ENCODE measurements at places on chromosomes 5 and 9.

DNA sequence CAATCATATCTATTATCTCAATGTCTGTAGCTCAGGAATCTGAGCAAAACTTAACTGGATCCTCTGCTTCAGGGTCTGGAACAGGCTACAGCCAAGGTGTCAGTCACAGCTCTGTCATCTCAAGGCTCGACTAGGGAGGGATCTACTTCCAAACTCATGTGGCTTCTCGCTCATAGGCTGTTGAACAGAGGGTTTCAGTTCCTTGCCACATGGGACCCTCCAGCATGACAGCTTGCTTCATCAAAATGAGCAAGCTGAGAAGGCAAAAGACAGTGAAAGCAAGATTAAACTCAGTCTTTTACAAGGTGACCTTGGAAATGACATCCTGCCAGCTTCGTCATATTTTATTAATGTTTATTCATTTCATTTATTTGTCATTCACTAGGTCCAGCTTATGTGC is 111.7 kb downstream of the GADD45G start:
- DNase-seq, result no peak

GRCh38 chr5:610744-611730 is 1.1 kb upstream of the CEP72 start:
- DNase-seq, result no peak

DNA sequence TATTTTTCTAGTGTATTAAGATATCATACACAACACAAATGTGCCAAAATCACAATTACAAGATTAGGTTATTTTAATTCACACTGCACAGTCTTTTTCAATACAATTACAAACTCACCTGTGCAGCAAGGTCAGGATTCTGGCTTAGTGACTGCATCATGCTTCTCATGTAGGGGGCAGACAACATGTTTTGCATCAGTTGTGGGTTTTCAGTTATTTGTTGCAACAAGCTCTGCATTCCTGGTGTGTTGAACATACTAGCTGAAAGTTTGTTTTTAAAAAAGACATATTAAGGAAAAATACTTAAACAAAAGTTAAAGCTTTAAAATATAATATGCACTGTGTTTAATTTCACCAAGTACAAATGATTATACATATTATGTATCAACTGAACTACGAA is 38.7 kb downstream of the UBQLN1 start:
- no peak for DNase-seq

- no peak for DNase-seq
Observed at GRCh38 chr9:99235926-99236634, 14.0 kb downstream of the SEC61B start.

DNA sequence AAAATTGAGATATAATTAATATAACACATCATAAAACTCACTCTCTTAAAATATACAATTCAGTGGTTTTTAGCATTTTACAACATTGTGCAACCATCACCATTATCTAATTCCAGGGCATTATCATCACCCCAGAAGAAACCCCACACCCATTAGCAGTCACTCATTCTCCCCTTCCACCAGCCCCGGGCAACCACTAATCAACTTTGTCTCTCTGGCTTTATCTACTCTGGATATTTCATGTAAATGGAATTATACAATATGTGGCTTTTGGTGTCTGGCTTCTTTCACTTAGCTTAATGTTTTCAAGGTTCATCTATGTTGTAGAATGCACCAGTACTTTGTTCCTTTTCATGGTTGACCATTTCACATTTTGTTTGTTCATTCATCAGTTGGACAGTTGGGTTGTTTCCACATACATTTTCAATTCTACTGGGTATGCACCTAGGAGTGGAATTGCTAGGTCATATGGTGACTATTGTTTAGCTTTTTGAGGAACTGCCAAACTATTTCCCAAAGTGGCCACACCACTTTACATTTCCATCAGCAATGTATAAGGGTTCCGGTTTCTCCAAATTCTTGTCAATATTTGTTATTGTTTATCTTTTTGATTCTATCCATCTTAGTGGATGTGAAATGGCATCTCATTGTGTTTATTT is 62.4 kb downstream of the MARCHF3 start:
- no peak for DNase-seq

DNA sequence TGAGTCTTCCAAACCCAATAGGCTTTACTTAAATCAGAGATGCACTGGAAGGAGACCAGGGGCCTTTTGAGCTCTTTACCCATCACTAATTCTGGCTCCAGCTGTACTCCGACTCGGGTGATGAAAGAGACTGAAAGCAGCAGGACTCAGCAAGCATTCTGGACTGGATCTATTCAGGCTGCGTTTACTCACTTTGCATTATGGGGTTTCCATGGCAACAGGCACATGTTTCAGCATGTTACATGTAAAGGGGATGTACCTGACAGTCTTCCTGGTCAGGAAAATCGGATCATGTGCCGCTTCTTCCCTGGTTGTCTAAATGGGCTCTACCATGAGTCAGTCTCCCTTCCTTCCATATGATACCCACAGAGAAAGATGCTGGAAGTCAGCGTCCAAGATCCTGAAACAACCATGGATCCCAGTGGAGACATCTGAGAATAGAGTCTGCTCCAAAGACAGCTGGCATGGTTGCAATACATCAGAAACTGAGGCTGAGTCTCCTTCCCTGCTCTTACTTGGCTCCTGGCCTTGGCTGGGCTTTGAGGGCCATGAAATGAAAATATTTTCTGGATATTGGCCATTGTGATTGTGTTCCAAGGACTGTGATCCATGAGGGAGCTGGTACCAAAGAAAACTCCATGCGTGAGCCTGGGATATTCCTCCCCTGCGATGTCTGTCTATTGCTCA is 102.5 kb upstream of the TNC start:
- no peak for DNase-seq

- DNase-seq, result no peak
Observed at GRCh38 chr5:132754947-132755346, 7.7 kb downstream of the CCNI2 start.

GRCh38 chr5:136750224-136750862 is 385.0 kb upstream of the TRPC7 start:
- no peak for DNase-seq

DNA sequence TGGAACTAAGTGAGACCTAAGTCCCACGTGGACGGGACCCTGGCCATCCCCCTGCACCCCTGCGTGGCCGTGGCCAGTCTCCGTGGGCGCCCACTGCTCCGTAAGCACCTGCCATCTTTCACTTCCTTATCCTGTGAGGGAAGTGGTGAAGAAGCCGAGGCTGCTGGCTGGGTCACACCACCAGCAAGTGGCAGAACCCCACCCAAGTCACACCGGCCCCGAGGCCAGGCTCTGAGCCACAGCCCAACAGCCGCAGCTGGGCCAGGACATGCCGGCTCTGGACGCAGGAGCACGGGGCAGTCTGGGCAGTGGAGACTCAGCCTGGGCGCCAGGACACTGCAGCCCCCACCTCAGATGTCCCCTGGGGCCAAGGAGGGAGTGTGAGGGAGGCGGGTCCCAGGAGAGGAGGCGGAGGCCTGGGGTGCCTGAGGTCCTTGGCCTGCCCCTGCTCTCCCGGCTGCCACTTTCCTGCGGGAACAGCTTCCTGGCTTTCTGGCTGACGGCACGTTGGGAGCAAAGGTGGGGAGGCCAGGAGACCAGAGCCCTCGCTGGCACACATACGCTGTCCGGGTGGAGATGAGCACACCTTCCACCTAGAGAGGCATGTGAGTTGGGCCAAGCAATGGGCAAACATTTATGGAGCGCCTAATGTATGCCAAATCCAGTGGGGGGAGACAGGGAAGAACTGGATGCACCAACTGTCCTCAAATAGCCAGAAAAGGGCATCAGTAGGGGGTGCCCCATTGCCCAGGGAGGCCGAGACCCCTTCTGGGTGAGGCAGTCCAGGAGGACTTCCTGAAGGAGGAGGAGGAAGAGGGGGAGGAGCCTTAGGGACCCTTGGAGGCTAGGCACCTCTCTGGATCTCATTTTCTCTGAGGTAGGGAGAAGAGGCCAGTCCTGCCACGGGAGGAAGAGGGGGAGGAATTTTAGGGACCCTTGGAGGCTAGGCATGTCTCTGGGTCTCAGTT is 43.9 kb upstream of the EGFL7 start:
- no peak for DNase-seq

- no peak for DNase-seq
Observed at GRCh38 chr9:37100741-37101140, 19.6 kb upstream of the ZCCHC7 start.

GRCh38 chr5:86570427-86571083 is 47.2 kb upstream of the COX7C start:
- DNase-seq, result no peak

- no peak for DNase-seq
Observed at GRCh38 chr5:96595300-96596090, 66.7 kb upstream of the CAST start.

GRCh38 chr9:33858423-33858822 is 41.5 kb downstream of the UBE2R2 start:
- no peak for DNase-seq

DNA sequence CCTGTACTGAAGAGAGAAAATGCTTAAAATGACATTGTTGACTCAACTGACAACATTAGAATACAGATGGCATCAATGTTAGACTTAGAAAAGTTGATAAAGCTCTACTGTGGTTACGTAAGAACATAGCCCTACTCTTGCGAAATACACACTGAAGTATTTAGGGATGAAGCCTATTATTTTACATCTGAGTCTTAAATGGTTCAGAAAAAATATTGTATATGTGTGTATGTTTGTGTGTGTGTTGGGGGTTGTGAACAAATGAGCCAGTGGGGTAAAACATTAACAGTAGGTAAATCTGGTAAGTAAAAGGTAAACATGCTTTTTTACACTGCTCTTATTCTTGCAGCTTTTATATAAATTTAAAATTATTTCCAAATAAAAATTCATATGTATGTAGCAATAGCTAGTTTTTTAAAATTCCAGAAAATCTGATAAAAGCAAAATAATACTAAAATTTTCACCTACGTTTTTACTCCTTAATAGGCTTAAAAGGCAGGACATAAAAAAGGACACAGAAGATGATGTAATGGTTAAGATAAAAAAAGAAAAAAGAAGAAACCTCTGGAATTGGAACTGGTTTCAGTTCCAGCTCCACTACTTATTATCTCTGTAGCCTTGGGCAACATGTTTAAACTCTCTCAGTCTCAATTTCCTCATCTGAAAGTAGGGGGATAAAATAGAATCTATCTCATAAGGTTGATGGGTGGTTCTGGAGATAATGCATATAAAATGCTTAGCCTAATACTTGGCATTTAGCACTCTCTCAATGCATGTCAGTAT is 44.3 kb downstream of the GARNL3 start:
- DNase-seq, result no peak

DNA sequence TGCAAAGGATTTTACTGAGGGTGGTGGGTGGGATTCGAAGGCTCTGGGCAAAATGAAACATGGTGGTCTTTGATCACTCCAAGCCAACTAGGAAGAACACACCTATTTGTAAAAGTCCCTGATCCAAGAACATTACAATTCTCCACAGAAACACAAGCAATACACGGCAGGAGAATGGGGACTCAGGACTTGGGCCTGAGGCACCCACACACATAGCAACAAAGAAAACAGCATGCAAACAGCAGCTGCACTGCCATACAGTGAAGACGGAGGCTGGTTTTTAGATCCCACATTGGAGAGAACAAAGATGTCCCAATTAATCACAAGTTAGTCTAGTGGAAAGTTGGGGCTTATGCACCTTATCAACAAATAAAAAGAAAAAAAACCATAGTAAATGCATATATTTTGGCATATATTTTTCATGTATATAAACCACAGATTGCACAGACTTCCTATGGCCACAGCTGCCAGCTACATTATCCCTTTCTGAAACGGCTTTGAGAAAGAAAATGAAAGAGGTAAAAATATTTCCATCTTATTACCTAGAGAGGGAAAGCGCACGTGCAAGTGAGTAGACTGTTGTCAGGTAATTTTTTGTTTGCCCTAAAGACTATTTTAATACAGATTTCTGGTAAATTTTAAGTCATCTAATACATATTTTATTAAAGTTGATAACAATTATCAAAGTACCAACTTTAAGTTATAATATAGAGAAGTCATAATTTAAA is 410.9 kb downstream of the BNC2 start:
- no peak for DNase-seq

DNA sequence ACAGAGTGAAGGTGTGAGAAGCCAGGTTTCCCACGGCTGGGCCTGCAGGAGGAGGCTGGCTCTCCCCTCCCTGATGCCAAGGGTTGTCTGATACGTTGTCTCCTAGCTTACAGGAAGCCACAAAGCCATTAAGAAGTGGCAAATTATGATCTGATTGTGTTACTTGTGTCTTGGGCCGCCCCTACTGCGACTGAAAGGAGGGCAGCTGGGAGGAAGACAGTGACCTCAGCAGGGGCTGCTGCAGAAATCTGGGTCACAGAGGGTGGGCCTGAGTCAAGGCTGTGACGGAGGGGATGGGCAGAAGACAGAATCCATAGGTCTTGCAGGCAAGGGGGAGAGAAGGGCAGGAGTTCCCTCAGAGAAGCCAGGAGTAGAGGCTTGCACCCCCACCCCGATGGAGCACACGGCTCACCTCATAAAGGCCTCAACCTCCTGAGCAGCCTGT is 145.0 kb downstream of the FSTL4 start:
- DNase-seq, result no peak

DNA sequence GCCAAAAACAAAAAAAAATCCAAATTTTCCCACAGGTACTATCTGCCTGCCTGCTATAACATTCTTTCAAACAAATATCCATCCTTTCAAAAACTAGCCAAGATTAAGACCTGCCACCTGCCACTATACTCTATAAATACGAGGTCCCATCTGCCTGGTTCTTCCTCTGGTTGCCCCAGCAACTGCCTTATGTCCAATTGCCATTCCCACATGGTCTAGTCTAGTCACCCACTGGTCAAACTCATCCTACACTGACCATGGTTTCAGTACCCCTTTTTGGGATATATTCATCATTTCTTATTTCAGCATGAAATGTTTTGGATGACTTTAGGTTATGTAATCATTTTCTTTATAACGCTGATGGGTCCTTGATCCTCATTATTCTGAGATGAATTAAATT is 95.1 kb upstream of the CCNG1 start:
- DNase-seq, result no peak

DNA sequence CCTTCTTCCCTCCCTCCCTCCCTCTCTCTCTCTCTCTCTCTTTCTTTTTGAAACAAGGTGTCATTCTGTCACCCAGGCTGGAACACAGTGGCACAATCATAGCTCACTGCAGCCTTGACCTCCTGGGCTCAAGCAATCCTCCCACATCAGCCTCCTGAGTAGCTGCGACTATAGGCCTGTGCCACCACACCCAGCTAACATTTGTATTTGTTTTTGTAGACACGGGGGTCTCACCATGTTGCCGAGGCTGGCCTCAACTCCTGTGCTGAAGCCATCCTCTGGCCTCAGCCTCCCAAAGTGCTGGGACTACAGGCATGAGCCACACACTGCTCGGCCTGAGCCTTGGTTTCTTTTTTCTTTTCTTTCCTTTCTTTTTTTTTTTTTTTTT is 45.8 kb downstream of the PLPP7 start:
- no peak for DNase-seq

DNA sequence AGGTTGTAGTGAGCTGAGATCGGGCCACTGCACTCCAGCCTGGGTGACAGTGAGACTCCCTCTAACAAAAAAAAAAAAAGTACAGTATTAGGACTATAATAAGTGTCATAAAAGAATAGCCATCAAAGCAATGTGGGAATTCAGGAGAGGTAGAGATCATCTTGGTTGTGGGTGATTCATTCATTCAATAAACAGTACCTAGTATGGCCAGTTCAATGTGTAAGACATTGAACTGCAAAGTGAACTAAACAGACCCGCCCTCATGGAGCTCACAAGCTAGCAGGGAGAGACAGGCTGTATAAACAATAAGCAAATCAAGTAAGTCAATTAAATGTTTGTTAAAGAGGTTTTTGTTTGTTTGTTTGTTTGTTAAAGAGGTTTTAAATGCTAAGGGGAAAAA is 146.1 kb upstream of the RANBP3L start:
- no peak for DNase-seq

GRCh38 chr5:72499730-72500129 is 7.5 kb downstream of the ZNF366 start:
- no peak for DNase-seq

GRCh38 chr5:175872287-175873087 is 1.1 kb downstream of the CPLX2 start:
- DNase-seq, result no peak

All from NCI-H2081 treated with DMSO at 0.1 percent for 48 hours (cell line).